ENCODE measurements at places on chromosomes 5 and 9. TPM values are rescaled to one million over a fixed set of nuclear protein-coding genes. Genes with fewer than 3 reads are reported as not detected.
A peak's percentile ranks its signal among the peaks of the same experiment; 100 is the strongest.

Gene DMRT2
- total RNA-seq = not detected

- no peak for DNase-seq
These were observed 279.2 kb upstream of the NREP start for GRCh38 chr5:112036206-112036605.

GRCh38 chr9:83698976-83699585 lies 8.7 kb downstream of the UBQLN1 start:
- no peak for DNase-seq

DNA sequence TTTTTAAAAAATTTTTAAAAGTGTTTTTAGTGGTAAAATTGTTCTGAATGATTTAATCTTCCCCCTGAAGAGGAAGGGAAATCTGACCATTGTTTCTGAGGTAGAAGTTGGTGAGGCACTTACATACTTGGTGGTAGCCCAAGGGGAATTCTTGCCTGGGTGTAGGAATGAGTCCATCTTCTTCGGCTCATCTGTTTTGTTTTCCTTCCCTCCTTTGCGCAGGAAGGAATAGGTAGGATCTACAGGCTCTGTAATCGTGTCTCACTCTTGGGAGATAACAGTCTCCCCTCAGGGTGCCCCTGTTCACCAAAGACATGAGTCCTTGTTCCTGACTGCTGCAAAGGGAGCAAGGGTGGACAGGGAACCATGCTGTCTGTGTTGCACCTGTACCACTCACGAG lies 138.1 kb downstream of the HSPA4 start:
- no peak for DNase-seq

- no peak for DNase-seq
These were observed 177.8 kb upstream of the STK32A start for GRCh38 chr5:147057051-147057450.

GRCh38 chr9:130138171-130138653 lies 34.0 kb upstream of the NCS1 start:
- DNase-seq = peak; percentile 56

DNA sequence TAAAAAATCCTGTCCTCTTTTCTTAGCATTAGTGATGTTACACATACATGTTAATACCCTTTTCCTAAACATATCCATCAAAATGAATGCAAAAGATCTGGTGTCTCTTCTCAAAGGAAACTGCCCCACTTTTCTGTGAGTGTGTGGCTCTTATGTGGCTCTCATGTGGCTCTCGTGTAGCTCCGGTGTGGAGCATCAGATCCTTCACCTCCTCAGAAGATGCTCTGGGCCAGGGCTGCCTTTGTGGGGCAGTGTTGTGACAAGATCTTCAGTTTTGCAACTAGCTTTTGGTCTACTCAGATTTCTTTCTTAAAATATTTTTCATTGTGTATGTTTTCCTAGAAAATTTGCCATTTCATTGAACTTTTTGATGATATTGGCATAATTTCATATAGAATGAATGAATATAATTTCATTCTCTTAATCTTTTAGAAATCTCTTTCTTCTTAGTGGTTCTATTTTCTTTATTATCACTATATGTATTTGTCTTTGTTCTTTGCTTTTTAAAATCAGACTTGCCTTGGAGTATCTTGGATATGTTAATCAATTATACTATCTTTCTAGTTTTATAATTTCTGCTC lies 19.4 kb downstream of the GARNL3 start:
- DNase-seq = peak; percentile 49

DNA sequence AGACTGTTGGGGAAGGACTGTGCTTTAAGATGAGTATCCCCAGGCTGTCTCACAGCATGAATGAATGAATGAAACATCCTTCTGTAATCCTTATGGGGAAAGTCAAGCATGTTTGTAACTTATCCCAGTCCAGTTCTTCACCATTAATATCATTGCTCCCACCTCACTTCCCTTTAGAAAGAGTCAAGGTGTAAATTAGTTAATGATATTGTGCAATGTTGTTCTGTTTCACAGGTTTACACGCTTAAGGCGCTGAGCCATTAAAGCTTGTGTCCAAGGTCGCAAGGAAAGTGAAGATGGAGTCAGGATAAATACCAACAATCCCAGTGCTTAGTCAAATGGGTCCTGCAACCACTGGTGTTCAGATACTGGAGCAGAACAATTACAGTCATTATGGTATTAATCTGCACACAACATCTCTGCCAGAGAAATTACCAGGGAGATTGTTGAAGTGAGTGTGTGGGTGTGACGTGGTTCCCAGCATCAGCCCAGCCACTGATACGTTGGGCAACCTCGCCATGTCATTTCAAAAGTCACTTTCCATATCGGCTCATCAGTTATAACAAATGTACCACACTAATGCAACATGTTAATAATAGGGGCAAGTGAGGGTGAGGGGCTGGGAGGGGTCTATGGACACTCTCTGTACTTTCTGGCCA lies 1.5 kb upstream of the MYO10 start:
- no peak for DNase-seq

GRCh38 chr5:174559141-174559540 lies 165.2 kb upstream of the MSX2 start:
- DNase-seq = peak; percentile 42

DNA sequence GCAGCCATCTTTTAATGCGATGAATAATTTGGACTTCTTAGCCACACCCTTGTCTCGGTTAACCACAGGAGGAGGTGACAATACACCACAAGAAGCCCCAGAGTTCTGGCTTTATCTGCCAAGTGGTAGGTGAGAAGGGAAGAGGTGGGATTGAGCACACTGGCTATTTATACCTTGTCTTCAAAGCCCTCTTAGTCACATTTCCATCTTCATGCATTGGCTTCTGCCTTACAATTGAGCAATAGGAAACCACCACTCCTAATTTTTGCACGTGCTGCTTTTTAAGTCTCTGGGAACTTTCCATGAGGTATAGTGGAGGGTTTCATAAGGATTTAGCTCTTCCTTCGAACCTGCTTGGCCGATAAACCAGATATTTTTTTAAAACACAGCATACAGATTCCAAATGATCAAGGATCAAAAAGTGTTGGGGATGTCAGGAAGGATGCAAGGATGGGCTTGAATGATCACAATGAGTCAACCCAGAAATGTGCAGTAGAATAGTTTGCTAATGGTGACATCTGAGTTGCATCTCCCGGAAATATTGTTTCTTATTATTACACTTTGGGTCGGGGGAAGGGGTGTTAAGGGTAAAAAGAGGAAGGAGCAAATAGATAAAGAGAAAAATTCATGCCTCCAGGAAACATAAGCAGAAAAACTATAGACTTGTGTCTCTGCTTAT lies 25.5 kb downstream of the PLAC8L1 start:
- DNase-seq = peak; percentile 82

DNA sequence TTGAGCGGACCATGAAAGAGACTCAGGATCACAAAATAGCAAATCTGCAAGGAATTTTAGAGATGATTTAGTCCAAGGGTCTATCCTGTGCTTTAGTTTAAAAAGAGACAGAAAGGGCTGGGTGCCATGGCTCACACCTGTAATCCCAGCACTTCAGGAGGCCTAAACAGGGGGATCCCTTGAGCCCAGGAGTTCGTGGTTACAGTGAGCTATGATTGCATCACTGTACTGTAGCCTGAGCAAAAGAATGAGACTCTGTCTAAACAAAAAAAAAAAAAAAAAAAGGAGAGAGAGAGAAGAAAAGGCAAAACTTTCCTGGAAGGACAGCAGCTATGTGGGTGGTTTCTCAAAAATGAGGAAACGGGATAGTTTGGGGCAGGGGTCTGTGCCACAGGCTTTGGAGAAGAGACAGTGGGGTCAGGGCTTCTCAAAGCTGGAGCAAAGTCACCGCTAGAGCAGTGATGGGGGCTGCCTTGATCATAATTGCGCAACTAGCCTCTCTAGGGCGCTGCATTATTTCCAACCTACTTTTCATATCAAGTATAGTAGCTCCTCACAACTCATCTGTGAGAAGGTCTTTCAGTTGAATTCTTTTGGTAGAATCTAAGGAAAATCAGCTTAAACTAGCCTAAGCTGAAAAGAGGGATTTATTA lies 8.5 kb upstream of the ANKH start:
- peak; percentile 25 for DNase-seq

- DNase-seq = peak; percentile 17
These were observed 7.0 kb downstream of the SPDL1 start for GRCh38 chr5:169590602-169591001.

DNA sequence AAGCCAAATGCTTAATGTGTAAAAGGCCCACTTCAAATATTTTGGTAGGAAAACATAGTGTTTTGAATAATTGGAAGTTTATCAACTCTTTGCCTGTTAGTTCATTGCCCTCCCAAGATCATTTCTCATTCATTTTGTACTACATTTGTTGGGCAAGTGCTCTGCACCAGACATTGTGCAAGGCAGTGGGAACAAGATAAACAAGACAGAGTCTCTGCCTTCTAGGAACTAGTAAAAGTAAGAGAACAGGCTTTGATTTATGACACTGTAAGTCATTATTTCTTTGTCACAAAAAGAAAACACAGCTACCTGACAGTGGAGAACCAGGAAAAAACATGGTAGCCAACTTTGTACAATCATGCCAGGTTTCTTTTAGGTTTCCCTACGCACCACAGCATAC lies 63.7 kb upstream of the PAM start:
- peak; percentile 10 for DNase-seq

- no peak for DNase-seq
These were observed 24.1 kb downstream of the GSN start for GRCh38 chr9:121292051-121292450.

DNA sequence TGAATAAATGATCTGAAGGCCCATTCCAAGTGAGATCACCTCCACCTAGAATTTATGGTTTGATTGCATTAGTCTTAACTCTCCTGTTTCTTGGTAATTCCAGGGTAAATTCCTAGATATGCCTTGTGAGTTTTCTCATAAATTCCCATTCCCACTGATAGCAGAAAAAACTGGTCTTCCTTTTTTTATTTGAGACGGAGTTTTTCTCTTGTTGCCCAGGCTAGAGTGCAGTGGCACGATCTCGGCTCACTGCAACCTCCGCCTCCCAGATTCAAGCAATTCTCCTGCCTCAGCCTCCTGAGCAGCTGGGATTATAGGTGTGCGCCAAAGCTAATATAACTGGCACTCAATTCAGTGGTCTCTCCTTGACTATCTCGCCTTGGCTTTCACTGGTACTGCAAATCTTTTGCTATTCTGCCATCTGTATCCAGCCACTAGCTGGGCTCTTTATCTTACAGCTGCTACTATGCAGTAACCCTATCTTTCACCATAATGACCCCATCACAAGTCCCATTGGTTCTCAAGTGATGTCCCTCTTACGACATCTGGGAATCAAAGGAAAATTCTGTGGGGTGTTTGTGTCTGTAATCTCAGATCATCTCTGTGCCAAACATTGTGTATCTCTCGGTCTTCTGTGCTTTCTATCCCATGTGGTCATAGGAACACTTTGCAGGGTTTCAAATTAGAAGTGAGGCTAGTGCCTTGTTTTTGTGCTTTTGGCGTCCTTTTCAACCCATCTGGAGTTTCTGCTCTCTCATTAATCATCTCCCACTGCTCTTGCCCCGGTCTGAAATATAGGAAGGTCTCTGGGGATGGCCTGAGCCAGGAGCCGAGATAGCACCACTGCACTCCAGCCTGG lies 14.4 kb downstream of the HNRNPK start:
- DNase-seq = peak; percentile 34

All from MCF 10A (cell line).